ENCODE measurements at places on chromosomes 5 and 9.

GRCh38 chr5:45334939-45335338 is 361.2 kb downstream of the HCN1 start:
- DNase-seq, result no peak

DNA sequence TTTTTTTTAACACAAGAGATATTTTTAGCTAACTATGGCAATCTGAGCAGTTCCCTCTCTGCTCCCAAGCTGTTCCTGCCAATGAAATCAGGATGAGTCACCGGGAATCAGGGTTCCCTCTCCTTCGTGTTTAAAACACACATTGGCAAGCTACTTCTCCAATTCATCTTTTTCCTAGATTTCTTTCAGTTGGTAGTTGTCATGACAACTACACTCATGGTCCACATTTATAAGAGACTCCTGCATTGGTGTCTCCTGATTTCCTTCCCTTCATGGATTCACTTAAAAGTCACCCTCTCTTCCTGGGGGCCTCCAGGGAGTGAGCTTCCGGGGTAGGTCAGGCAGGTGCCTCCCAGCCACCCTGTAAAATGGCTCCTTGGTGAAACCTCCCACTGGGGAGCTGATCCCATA is 72.3 kb upstream of the NIPAL4 start:
- DNase-seq, result peak; percentile 98

GRCh38 chr5:81486711-81487110 is 92.8 kb upstream of the ACOT12 start:
- no peak for DNase-seq

GRCh38 chr5:157459715-157460599 is at the start of gene NIPAL4:
Gene NIPAL4 (plus strand): TSS chr5:157460213. CDS start chr5:157460321, 108 bp downstream.
- DNase-seq, result no peak

GRCh38 chr5:35887321-35888100 is 30.8 kb downstream of the IL7R start:
- no peak for DNase-seq

GRCh38 chr9:96241391-96241809 is 60.6 kb downstream of the HSD17B3 start:
- DNase-seq, result no peak

DNA sequence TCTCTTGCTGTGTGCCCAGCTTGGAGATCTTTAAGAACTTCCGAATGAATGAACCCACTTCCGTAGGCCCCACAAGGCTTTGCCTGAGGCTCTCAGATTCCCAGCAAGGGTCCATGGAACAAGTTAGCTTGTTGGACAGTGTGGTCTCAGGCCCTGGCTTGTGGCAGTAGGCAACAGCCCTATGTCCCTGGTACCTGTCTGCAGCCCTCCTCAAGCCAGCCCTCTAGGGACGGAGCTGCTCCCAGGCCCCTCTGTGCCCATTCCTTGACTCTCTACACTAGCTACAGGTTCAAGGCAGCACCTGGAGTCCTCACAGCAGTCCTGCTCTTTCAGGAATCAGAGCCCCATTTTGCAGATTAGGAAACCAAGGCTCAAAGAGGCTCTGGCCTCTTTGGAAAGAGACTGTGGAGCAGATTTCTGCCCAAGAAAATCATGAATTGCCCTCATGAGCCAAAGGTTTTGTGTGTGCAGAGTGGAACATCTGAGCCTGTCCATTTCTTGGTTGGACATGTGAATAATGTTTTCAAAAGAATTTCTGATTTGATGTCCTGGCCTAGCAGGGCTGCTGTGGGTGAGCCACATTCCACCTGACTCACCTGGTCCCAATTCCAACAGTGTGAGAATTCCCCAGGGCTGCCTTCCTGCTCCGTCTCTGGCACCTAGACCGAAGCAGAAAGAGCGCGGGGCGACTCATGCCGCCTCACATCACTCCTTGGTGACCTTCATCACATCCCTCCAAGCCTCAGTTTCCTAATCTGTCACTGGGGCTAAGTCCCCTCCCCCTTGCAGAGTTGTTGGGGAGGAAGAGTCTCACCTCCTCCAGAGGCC is 131.7 kb downstream of the BARX1 start:
- no peak for DNase-seq

- DNase-seq, result peak; percentile 92
These were observed 21.7 kb downstream of the ANKRD55 start for GRCh38 chr5:56211298-56211865.

- DNase-seq, result no peak
These were observed 259.1 kb downstream of the SH3GL2 start for GRCh38 chr9:17837965-17838364.

DNA sequence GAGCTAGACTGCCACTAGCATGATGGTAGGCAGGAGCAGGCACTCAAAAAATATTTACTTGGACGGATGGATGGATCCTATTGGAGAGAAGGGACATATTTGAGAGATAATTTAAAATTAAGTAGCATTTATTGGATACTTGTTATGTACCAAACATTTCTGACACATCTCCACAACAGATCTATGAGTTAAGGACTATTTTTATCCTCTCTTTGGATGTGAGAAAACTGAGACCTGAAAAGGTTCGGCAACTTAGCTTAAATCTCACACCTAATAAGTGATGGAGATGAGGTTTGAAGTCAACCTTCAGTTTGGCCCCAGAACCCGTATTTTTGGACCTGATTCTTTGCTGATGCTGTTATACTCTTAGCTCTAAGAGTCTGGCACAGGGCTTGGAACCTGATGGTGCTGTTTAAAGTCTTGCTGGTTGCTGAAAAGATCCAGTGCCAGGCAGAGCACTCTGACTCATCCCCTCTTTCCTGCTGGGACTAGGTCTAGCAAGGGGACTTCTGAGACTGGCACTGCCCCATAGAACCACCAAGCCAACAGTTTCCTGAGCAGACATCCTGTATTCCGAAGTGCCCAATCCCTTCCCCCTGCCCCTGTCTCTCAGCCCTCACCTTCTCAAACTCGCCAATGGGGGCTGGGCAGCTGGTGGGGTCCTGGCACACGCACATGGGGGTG is 15.6 kb downstream of the SPARC start:
- peak; percentile 54 for DNase-seq

DNA sequence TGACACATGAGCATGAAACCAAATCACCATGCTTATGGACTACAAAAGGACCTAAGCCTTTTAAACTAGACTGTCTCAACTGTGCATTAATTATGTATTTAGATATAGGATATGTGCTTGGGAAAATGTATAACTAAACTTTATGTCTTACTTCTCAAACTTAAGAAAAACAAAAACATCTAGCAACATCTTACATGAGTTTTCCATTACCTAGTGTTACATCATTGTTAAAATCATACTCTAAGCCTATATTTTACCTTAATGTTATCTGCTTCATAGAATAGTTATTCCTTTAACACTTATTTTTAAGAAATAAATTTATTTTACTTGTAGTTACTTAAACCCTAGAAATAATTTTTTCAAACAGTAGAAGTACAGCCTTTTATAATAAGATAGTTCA is 24.0 kb downstream of the NME5 start:
- DNase-seq, result no peak

DNA sequence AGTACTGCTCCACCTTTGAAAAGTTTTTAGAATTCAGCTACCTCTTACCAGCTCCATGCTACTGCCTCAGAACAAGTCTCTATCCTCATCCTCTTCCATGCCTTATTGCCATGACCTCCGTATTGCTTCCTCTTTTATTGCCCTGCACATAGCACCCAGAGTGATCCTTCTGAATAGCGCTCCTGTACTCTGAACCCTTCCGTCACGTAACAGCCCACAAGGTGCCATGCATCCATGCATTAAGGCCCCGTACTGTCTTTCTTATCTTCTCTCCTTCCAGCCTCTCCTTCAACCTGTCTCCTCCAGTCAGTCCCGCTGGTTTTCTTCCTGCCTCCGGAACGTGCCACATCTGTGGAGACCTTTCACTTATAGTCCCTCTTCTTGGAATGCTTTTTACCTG is 273.3 kb upstream of the SEMA6A start:
- no peak for DNase-seq

- no peak for DNase-seq
These were observed 350.0 kb upstream of the ISL1 start for GRCh38 chr5:51033215-51033614.

- no peak for DNase-seq
These were observed 68.6 kb downstream of the RFX3 start for GRCh38 chr9:3457175-3457574.

GRCh38 chr9:21357479-21358460 is 7.1 kb upstream of the IFNA6 start:
- DNase-seq, result peak; percentile 4

DNA sequence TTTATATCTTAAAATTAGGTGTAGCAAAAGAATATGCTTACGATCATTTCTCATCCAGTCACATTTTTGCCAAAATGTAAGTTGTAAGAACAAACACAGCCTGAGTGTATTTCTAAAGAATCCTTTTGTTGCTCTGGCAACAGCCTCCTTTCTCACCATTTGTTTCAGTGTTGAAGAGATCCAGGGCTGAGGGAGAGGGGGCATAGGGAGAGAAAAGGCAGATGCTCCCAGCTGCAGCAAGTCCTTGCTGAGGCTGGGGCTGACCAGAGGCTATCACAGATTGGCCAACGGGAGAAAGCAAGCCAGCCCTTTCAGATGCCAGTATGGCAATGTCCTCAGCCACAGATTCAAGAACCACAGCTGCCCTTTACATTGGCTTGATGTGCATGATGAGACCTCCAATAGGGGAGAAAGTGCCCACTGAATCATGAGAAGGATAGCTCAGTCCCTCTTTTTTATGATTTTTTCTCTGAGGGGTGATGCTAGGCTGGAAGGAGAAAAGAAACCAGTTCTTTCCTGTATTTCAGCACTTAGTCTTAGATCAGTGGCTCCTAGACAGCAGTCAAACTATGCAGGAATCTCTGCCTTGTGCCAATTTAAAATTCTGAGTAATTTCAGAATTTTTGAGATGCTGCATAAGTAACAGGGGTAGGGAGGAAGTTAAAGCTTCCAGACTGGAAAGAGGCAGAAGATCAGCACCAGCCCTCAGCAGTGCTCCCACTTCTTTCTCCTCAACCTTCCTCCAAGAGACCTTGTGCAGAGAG is 142.1 kb downstream of the LHFPL2 start:
- DNase-seq, result peak; percentile 59

DNA sequence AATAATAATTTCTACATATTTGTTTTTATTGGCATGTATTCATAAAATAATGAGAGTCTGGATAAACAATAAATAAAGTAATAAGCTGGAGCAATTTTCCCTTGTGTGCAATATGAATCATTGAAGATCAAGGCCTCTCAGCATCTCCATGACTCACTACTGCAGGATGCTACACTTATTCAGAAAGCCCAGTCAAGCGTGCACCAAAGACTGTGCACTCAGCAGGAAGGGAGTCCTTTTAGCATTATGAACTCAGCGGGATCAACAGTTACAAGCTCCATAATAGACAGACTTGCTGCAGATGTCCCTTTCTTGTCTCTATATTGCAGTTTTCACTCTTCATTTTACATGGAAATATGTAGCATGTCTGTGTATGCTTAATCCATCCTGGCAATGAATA is 485.3 kb downstream of the CDH9 start:
- no peak for DNase-seq

- no peak for DNase-seq
These were observed 480.1 kb upstream of the SMARCA2 start for GRCh38 chr9:1535051-1535450.

- peak; percentile 99 for DNase-seq
These were observed 25.6 kb downstream of the ABL1 start for GRCh38 chr9:130860458-130861316.

DNA sequence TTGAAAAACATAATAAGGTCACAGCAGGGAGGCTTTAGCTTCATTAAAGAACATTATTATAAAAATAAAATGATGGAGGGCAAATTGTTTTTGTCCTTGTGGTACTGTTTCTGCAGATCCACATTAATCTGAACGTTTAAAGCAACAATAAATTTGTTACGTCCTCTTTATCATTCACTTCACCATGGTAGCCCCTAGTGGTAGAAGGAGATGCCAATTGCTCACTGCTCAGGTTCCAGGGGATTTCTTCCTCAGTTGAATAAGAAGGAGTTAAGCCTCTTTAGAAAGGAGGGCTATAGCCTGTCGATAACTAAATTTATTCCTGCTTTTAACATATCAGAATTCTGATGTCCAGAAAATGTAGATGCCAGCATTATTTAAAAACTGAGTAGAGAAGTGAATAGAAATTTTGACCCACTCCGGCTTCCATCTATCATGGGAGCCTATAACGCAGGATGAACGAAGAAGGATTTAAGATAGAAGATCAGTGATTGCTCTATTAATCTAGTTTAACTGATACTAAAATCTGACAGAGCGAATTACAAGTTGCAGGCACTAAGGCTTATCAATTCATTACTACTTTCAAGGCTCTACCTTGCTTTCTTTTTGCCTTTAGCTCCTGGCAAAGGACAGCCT is 692.3 kb downstream of the PTPRD start:
- no peak for DNase-seq

- DNase-seq, result peak; percentile 76
These were observed 2.9 kb upstream of the NDST1 start for GRCh38 chr5:150505041-150505511.

- no peak for DNase-seq
These were observed 930.2 kb downstream of the MAT2B start for GRCh38 chr5:164435576-164435975.

DNA sequence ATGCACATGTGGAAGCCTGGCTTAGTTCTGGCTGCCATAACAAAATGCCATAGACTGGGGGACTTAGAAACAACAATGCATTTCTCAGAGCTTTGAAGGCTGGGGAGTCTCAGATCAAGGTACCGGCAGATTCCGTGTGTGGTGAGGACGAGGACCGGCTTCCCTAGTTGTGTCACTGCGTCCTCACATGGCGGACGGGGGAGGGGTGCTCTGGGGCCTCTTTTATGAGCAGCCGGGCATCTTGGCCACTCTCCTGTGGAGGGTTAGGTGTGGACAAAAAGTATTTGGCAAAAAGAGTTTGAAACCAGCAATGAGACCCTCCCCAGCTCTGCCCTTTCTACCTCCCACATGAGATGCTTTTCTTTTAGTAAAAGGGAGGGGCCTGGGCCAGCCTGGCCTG is 118.5 kb upstream of the LPCAT1 start:
- DNase-seq, result no peak

DNA sequence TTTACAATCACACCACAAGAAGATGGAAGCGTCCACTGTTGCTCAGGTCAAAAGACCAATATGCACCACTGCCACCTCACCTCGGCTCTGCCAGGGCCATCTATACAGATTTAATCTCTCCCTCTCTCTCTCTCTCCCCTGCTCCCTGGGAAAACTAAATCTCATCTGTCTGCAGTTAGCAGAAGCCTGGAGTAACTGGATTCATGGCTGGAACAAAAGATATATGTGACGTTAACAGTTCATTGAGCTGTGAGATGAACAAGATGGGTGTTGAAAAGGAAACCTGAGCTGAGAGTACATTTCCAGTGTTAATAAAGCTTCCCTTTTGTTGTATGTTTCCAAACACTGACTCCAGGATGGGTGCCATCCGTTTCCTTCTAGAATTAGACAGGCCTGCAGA is 369.7 kb downstream of the CDK5RAP2 start:
- DNase-seq, result no peak

GRCh38 chr5:28226407-28226806 is 1188.0 kb upstream of the CDH9 start:
- DNase-seq, result peak; percentile 2

- no peak for DNase-seq
These were observed 17.4 kb downstream of the FRMPD1 start for GRCh38 chr9:37668116-37668601.

GRCh38 chr5:154368041-154368800 is 77.6 kb upstream of the SAP30L start:
- peak; percentile 98 for DNase-seq

Measured in fibroblast of skin of back (primary cell).